ENCODE measurements at places on chromosomes 11 and 22.

DNA sequence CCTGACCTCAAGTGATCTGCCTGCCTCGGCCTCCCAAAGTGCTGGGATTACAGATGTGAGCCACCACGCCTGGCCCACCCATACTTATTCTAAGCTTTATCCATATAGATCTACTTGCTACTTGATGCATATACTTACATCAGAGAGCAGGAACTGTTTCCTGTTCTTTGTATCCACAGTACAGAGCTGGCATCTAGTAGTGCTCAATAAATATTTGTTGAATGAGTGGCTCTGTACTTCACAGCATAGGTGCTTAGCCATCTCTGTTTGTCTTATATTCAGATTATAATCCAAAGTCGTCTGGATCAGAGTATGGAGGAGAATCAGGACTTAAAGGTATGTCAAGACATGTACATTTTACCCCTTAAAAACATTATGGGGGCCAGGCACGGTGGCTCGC lies 38.6 kb upstream of the DLAT start:
- DNase-seq: no peak

DNA sequence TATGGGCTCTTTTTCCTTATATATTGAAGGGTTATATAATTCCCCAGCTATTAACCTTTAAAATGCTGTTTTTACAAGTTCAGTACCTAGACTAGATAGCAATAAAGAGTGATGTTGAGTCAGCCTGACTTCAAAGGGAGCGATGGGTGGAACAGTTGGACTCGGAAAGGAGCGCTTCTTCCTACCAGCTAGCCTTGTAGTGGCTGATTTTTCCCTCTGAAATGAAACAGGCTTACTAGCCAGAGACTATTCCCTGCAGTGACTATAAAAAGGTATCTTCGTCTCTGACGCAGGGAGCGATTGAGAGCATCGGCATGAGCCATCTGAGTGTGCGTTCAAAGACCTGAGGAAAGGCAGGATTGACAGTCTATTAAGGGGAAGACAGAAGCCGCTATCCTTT lies 66.0 kb upstream of the GRAMD1B start:
- no peak for DNase-seq

DNA sequence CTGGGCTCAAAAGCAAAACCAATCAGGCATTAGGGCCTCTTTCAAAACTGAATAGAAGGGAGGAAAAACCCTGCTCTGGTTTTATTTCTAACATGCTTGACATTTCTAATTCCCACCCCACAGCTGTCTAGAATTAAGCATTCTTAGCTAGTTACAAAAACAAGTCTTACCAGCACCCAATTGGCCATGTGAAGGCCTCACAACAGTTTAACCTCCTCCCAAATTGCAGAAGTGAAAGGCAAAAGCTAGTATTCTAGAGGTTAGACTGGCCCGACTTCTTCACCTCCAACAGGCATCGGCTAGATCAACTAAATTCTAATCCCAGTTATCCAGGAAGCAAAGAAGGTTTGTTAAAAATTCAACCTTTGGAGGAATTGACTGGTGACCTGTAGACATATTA lies 6.5 kb downstream of the SF1 start:
- no peak for DNase-seq

DNA sequence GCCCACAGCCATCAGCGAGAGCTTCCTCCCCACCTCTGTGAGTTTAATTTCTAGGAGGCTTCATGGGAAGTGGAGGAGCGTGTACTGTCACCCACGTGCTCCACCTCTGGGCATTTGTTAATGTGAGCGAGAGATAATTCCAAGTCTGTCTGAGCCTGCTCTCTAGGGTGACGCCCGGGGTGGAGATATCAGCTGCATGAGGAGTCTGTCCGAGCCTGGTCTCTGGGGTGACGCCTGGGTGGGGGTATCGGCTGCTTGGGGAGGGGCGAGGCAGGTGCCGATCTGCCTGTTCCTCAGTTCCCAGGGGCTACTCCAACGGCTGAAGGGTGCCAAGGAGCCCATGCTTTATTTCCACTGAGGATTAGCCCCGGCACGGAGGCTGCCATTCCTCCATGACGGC lies 735.0 kb downstream of the BRD1 start:
- DNase-seq: peak; percentile 15

GRCh38 chr11:102914238-102915043 lies 39.7 kb upstream of the MMP12 start:
- peak; percentile 28 for DNase-seq

GRCh38 chr11:17256512-17256911 lies 20.0 kb upstream of the NUCB2 start:
- no peak for DNase-seq

GRCh38 chr11:73990730-73991129 lies 8.1 kb upstream of the UCP2 start:
- no peak for DNase-seq

GRCh38 chr11:534396-535209 lies 773 bp downstream of the HRAS start:
- peak; percentile 62 for DNase-seq

DNA sequence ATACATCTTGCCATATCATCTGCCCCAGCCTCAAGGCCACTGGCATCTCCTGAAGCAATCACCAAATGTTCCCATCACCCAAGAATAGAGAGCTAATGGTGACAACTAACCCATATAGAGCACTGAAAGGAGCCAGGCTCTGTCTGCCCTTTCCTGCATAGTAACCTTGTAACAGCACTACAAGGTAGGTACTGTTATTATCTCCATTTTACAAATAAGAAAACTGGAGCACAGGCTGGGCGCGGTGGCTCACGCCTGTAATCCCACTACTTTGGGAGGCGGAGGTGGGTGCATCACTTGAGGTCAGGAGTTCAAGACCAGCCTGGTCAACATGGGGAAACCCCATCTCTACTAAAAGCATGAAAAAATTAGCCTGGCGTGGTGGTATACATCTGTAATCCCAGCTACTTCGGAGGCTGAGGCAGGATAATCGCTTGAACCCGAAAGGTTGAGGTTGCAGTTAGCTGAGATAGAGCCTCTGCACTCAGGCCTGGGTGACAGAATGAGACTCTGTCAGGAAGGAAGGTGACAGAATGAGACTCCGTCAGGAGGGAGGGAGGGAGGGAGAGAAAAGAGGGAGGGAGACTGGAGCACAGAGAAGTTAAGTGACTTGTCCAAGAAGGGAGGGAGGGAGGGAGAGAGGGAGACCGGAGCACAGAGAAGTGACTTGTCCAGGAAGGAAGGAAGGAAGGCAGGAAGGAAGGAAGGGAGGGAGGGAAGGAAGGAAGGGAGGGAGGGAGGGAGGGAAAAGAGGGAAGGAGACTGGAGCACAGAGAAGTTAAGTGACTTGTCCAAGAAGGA lies 2.2 kb downstream of the SLC35F2 start:
- peak; percentile 19 for DNase-seq

DNA sequence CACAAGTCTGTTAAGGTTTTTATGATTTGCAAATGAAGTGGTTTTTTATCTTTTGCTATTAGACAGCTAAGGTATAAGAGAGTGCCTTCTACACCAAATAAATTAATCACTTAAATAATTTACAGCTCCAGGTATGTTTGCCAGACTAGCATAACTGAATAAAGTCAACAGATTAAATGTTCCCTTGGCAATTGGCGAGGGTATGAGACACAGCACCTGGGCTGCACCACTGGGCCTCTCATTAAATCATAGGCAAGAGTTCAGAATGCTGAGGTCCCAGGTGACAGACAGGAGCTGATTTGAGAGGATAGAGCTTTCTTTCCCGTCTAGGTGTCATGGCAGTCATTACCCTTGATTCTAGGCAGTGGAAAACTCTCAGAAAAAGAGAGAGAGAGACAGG lies 62.6 kb upstream of the WT1 start:
- DNase-seq: no peak

DNA sequence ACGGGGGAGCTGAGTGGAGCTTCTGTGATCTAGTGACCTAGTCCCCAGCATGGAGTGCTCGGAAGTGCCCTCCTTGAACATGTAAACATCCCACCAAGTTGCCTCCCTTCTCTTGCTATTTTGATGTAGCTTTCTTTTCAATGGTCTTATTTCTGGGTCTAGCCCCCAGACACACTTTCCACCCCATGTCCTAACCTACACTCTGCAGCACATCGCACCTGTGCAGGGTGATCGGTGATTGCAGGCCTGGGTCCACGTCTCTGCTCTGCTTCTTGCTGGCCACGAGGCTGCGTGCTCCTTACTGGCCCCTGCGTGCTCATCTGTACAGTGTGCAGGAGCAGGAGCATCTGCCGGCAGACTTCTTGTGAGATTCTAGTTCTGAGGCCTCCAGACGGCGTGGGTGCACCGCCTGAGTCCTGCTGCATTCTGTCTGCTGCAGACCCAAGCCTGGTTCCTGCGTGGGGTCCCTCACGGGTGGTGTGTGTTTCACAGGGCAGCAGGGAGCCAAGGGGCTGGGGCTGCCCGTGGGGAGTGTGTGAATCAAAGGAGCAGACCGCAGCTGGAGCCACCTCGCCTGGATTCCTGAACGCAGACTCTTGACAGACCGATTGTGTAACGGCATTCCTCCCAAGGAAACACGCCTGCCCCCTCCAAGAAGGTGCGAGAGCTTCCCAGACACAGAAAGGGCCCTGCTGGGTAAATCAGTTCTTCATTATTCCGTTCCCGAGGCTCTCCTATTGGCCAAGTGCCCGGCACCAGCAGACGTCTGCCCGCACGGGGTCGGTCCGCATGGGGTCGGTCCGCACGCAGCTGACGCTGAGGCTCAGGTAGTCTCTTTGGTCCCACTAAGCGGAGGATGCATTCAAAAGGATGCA lies 44.4 kb upstream of the MYEOV start:
- no peak for DNase-seq

GRCh38 chr11:57425565-57426438 lies 1.1 kb downstream of the SLC43A3 start:
- DNase-seq: peak; percentile 48

- DNase-seq: no peak
Observed at GRCh38 chr11:110158317-110159200, 65.4 kb downstream of the ZC3H12C start.

GRCh38 chr22:50526108-50526833 lies 873 bp upstream of the SCO2 start:
- DNase-seq: peak; percentile 86

DNA sequence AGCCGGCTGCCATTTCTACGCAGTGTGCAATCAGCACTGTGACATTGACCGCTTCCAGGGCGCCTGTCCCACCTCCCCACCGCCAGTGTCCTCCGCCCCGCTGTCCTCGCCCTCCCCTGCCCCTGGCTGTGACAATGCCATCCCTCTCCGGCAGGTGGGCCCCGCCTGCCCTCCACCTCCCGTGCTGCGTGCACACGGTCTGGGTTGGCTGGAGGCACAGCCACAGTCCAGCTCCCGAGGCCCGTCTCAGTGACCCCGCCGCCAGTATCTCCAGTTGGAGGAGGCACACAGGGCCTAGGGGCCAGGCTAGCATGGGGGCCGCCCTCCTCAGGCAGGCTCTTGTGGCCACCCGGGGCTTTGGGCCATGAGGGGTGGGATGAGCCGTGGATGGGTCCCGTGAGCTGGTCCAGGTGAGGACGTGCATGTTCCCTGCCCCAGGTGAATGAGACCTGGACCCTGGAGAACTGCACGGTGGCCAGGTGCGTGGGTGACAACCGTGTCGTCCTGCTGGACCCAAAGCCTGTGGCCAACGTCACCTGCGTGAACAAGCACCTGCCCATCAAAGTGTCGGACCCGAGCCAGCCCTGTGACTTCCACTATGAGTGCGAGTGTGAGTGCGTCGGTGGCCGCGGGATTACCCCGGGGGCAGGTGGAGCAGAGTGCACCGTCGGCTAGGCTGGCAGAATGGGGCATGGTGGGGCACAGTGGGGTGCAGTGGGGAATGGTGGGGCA lies 29.7 kb downstream of the MUC5B start:
- DNase-seq: no peak

DNA sequence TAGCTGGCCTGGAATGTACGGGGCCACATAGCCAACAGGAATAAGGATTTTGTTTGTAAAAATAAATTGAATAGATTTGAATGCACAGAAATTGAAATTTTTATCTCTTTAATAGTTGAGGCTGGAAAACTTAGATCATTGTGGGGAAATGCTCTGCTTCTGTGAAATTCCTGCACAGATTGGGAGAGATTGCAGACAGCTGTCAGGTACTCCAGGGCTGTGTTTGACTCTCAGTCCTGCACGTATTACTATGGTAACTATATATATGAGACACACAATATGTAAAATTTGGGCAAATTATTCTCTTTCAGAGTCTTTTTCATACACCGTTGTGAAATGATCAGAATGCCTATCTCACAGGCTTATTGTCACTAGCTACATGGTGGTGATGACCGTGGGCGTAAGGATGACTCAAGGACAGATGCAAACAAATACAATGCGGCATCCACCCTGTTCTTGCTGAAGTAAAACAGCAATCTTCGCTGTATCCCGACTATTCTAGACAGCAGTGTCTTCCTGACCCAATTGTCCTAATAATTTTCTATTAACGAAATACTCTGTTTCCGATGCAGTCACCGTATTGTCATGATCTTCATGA lies 79.4 kb downstream of the ZC3H12C start:
- no peak for DNase-seq

DNA sequence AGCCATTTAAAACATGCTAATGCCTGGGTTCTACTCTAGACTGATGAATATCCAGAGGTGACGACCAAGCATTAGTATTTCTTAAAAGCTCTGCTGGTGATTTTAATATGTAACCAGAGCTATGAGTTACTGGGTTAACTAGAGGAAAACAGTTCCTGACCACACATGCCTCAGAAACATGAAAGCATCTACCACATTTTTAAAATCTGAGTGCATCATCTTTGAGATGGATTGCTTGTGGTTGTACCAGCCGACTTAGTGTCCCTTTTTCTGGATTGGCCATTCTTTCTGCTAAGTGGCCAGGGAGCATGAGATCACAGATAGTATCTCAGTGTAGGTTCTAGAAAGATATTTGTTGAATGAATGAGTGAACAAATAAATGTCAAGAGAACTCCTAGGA lies 152.4 kb downstream of the NTM start:
- DNase-seq: no peak

DNA sequence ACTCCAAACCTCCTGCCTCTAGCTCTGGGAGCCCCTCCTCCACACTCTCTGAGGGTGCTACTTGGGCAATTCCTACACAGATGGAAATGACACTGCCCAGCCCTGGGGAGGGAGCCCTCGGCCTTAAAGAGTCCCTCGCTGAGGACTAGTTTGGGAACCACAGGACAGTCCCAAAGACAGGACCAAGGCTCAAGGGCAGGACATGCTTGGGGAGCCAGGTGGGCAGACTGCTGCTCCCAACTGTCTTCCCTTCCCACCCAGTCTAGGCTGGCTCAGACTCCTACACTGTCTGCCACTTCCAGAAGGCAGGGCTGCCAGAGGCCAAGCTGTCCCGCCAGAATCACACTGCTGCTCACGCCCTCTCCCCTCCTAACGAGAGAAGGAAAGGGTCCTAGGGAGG lies 9.8 kb downstream of the ARRB1 start:
- DNase-seq: no peak

DNA sequence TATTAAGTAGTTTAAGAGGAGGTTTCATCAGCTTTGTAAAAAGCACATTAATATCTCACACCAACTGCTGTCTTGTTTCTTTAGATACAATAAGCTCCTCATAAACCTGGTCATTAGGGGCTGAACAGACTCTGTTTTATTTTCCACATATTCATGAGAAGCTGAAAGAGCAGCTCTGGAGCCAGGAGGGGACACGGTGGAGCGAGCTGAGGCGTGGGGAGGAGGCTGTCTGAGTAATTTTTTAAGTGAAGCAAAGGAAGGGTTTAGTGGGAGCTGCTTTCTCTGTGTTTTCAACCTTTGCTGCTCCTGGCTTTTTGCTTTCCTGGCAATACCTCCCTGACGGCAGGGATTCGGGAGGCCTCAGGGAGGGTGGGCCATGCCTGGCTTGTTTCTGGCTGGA lies 67.0 kb upstream of the EIF3D start:
- no peak for DNase-seq

GRCh38 chr11:16781936-16782919 lies 43.8 kb downstream of the C11orf58 start:
- no peak for DNase-seq

GRCh38 chr11:75796091-75796435 lies 18.9 kb upstream of the UVRAG start:
- no peak for DNase-seq

Data from hematopoietic multipotent progenitor cell treated with erythropoietin and hydrocortisone succinate and interleukin-3 and kit ligand, for 6 days (in vitro differentiated cells).